ENCODE measurements at places on chromosomes 3 and 15.

- no peak for DNase-seq
These were observed 48.4 kb upstream of the CCDC80 start for GRCh38 chr3:112689385-112689784.

DNA sequence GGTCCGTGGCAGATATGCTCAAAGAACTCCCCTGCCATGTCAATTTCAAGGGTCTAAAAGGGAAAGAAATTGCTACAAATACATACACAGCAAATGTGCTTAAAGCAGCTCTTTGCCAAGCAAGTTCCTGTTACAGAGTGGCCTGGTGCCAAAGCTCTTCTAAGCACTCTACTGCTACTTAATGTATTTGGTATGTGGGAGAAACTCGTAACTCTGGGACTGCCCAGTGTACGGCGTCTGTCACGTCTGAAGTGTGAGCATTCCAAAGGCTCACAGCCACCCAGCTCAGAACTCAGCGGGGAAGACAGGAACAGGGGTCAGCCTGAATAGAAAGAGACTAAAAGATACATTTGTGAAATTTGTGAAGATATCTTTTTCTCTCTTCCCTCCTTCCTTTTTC, 54.6 kb downstream of the RBMS3 start:
- no peak for DNase-seq

GRCh38 chr3:117788061-117788460, 1078.5 kb downstream of the TUSC7 start:
- DNase-seq = no peak

- DNase-seq = no peak
These were observed 49.2 kb upstream of the CCDC54 start for GRCh38 chr3:107328069-107328468.

- DNase-seq = no peak
These were observed 29.2 kb downstream of the ILDR1 start for GRCh38 chr3:121992601-121993560.

- DNase-seq = no peak
These were observed 540.9 kb upstream of the MDFIC2 start for GRCh38 chr3:70853161-70853944.

DNA sequence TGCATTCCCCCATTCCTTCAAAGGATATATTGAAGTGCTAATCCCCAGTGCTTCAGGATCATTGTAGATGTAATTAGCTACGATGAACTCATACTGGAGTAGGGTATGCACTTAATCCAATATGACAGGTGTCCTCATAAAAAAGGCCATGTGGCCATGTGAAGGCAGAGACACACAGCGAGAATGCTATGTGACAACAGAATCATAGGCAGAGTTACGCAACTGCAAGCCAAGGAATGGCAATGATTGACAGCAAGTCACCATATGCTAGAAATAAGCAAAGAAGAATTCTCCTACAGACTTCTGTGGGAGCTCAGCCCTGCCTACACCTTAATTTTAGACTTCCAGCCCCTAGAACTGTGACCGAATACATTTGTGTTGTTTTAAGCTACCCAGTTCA, 875.6 kb upstream of the ROBO1 start:
- DNase-seq = no peak

GRCh38 chr3:17094551-17094950, 209.8 kb downstream of the PLCL2 start:
- no peak for DNase-seq

DNA sequence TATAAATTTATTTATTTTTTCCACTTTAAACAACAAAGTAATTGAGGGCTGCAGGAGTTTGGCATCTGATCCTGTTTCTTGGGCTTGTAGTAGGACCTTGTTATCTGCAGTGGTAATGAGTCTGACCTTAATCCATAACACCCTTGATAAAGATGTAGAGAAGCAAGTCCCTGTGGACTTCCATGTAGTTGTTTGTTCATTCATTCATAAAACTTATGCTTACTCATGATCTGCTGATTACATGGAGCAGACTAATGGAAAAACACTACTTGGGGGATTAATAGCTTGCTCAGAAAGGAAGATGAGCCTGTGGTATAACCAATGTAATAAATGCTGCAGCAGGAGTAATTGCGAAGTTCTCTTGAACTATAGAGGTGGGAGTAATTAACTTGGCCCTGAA, 271.5 kb upstream of the TBL1XR1 start:
- no peak for DNase-seq

GRCh38 chr3:133161656-133162055, 123.5 kb downstream of the TMEM108 start:
- no peak for DNase-seq

DNA sequence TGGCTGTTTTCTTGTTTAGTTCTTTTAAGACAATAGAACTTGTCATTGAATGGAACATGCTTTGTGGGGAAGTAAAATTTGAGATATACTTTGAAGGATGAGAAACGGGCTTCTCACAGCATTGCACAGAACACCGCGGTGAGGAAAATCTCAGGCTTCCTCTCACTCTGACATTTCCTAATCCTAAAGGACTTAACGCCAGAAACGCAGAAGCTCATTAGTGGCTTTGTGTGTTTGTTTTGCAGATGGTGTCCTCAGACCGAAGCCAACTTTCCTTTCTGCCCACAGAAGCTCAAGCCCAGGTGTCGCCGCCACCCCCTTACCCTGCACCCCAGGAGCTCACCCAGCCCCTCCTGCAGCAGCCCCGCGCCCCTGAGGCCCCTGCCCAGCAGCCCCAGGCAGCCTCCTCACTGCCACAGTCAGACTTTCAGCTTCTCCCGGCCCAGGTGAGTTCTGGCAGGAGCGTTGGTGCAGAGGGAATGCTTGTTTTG, 78.9 kb upstream of the BLM start:
- DNase-seq = no peak

Measured in stimulated activated CD4-positive, alpha-beta T cell treated with anti-CD3 and anti-CD28 coated beads, Interleukin-1b, Interleukin-23, amount 100 ng/mL, for 4 hours (primary cell).